ENCODE measurements at places on chromosomes 1 and 21.

DNA sequence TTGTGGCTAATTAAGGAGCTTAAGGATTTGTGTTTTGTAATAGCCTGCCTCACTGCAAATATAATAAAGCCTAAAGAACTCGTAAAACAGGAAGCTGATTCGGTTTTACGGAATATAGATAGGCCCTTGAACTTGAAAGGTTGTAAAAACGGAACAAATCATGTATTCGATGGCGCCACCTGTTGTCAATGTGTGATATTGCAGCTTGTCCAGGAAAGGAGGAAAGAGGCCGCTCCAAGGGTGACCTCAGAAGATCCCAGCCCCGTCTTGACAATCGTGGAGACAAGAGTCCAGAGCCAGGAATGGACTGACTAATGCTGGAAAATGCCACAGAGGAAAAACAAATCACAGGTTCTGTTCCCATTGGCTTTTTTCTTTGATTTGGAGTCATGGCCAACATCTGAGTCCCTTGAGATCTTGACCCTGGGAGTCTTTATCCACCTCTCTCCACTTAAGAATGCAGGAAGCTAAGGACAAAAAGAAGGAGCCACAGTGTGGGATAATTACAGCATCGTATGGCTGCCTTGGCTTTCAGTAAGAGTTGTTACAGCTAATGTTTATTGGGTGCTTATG is 7.0 kb upstream of the IGSF21 start:
- peak; percentile 72 for DNase-seq

GRCh38 chr1:212699104-212699624 is 476 bp downstream of the BATF3 start:
- peak; percentile 64 for DNase-seq

DNA sequence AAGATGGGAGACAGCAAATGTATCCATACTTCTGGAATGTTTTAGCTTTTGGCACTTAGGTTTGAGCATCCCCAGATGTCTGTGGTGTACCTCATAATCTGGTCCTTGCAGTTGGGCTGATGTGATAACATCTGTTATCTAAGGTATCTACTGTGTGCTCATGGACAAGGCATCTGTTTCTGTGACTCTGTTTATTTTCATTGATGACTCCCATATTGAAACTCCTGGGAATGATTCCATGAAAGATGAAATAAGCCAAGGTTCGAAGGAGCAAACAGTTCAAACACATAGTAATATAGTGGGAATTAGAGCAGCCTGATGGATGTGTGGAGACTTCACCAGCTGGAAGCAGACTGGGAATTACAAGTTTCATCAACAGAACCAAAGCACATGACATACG is 20.7 kb upstream of the TRIM45 start:
- no peak for DNase-seq

- DNase-seq: no peak
Observed at GRCh38 chr1:239744851-239745250, 346.8 kb upstream of the FMN2 start.

DNA sequence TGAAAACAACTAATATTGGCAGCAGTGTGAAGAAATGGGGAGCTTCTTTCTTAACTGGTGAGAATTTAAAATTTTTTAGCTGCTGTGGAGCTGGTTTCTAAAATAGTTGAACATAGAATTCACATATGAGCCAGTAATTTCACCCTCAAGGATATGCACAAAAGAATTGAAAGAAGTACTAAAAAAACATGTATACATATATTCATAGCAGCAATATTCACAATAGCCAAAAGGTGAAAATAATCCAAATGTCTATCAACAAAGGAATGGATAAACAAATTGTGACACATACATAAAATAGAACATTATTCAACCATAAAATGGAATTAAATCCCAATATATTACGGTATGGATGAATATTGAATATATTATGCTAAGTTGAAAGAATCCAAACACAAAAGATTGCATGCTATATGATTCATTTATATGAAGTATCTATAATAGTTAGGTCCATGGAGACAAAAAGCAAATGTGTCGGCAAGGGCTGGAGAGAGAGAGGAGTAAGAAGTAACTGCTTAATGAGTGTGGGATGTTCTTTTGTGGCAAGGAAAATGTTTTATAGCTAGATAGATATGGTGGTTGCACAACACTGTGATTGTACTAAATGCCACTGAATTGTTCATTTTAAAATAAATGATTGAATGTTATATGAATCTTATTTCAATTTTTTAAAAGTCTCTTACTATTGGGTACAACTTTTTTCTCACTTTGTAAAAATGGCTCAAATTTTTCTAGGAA is 14.8 kb upstream of the COL11A1 start:
- DNase-seq: no peak

- no peak for DNase-seq
Observed at GRCh38 chr1:88973520-88974137, 18.8 kb downstream of the KYAT3 start.

DNA sequence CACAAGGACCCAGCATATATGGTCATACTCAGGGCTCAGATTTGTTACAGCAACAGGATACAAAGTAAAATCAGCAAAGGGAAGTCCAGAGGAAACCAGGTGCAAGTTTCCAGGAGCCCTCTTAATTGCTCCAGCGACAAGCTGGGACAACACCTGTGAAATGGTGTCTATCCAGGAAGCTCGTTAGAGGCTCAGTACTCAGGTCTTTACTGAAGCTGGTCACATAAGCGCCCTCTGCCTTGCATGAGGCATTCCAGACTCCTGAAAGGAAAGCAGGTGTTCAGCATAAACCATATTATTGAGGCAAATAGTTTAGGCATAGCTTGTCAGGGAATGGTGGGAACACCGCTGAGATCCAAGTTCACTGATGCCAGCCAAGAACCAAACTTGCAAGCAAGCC is 231.0 kb downstream of the SLC35F3 start:
- DNase-seq: no peak
